ENCODE measurements at places on chromosomes 6 and 20.

GRCh38 chr6:16174416-16175078 is 45.7 kb downstream of the MYLIP start:
- no peak overlapping the region for H3K4me3 ChIP-seq
- no peaks in the 10 kb centered on the region for H3K36me3 ChIP-seq
- peaks cover 6% of the 10 kb centered on the region for H3K4me1 ChIP-seq
- no peak for DNase-seq

DNA sequence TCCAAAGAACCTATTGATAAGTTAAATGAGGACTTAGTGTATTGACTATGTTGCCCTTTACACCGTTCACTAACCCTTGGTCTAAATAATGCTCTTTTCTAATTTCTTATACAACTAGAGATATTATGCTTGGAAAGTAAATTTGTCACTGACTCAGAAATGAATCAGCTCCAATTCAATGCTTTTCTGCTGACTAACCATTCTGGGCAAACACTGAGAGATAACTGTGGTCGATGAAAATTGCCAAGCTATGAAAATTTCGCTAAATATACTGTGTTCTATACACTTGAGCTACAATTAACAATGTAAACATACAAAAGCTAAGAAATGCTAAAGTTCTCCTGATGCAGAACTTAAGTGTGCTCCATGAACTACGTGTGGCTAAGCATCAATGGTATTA is 23.1 kb upstream of the FBXO9 start:
- H3K36me3 ChIP-seq: peaks cover 30% of the 10 kb centered on the region
- H3K27me3 ChIP-seq: no peaks in the 10 kb centered on the region

DNA sequence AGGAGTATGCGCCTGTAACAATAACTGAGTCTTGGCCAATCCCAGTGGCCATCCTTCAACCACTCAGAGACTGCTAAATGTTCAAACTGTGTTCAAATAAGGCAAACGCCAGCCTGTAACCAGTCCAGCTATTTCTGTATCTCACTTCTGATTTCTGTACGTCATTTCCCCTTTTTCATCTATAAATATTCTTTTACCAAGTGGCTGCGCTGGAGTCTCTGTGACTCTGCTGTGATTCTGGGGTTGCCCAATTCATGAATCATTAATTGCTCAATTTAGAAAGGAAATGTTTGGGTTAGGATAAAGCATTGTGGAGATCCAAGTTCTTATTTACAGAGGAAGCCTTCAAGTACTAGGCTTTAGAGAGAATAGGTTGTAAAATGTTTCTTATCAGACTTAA is 89.8 kb upstream of the UST start:
- no peaks in the 10 kb centered on the region for H3K36me3 ChIP-seq
- no peaks in the 10 kb centered on the region for H3K4me1 ChIP-seq

GRCh38 chr6:45724511-45724910 is 291.1 kb downstream of the CLIC5 start:
- H3K4me1 ChIP-seq: no peaks in the 10 kb centered on the region
- no peaks in the 10 kb centered on the region for H3K36me3 ChIP-seq

- no peaks in the 10 kb centered on the region for H3K4me1 ChIP-seq
- H3K4me3 ChIP-seq: no peak overlapping the region
- H3K36me3 ChIP-seq: no peaks in the 10 kb centered on the region
- DNase-seq: no peak
Measured at GRCh38 chr20:36402708-36403107, 96.6 kb downstream of the DLGAP4 start.

DNA sequence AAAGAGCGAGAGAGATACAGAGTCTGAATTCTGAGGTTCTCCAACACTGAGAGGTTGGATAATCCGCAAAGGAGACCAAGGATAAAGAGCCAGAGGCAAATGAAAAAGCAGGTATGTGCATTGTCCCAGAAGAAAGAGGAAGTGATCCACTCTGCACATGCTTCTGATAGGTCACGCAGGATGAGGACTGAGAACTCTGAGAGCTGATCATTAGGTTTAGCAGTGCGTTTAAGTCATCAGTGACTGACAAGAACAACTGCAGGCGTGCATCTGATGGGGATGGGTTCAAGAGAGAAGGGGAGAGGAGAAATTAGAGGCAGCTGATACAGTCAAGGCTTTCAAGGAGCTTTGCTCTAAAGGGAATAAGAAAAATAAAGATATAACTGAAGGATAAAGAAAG is 301.2 kb upstream of the SGK1 start:
- H3K4me1 ChIP-seq: no peaks in the 10 kb centered on the region
- no peak for DNase-seq
- H3K36me3 ChIP-seq: no peaks in the 10 kb centered on the region
- no peak overlapping the region for H3K27ac ChIP-seq
- H3K4me3 ChIP-seq: no peak overlapping the region

Data from thymus (tissue), 14 donors.